ENCODE measurements at places on chromosomes 3 and 15.

GRCh38 chr15:63244399-63244798 is 33.0 kb upstream of the APH1B start:
- DNase-seq, result no peak

DNA sequence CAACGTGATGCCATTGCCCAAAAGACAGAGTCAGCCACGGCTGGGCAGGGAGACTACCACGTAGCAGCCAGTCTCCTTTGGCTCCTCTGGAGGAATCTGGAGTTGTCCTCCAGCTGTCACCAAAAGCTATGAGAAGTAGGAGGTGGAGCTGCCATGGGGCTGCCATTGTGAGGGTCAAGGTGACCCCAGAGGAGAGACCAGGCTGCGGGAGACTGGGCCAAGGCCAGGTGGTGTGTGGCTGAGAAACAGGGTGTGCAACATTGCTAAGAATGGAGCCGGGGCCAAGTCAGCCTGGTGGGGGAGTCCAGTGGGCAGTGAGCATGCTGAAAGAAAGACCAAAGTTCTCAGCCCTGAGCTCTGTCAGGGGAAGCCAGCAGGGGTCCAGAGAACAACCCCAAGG is 29.9 kb upstream of the MRPS22 start:
- no peak for DNase-seq

GRCh38 chr15:100314809-100315400 is 26.9 kb downstream of the ADAMTS17 start:
- DNase-seq, result no peak

GRCh38 chr3:182848906-182849305 is 55.6 kb downstream of the ATP11B start:
- no peak for DNase-seq

- no peak for DNase-seq
These were observed 90.7 kb upstream of the SLC6A6 start for GRCh38 chr3:14311729-14312128.

DNA sequence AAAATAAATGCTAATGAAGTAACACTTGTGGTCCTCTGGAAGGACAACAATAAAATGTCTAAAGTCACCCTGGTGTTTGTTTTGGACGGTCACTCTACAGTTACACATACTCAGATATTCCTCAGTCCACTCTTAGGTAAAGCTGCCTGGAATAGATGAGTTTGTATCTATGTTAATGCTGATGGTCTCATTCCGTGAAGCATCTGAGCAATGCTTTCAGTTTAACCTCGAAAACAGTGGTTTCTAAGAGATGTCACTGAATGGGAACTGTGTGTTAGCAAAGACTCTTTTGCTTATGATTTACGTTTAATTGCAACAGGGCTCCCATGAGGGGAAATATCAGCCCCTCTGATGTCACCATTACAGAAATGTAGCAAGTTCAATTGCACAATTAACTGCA is 49.1 kb downstream of the FBN1 start:
- DNase-seq, result no peak

DNA sequence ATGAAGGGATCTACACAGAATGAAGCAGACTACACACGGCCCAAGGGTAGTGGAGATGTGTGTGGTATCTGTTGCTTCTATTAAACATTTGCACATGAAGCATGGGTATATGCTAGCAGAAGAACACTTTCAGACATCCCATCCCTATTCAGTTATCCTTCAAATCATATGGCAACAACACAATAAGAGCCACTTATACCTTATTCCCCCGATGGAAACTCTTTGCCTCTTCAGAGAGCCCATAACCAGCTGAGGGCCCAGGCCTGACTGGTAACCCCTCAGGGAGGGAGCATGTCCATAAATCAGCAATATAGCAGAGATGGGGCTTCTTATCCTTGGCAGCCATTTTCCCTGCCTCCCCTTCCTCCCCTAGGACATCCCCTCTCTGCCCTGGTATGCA is 210.6 kb downstream of the FHIT start:
- DNase-seq, result no peak

DNA sequence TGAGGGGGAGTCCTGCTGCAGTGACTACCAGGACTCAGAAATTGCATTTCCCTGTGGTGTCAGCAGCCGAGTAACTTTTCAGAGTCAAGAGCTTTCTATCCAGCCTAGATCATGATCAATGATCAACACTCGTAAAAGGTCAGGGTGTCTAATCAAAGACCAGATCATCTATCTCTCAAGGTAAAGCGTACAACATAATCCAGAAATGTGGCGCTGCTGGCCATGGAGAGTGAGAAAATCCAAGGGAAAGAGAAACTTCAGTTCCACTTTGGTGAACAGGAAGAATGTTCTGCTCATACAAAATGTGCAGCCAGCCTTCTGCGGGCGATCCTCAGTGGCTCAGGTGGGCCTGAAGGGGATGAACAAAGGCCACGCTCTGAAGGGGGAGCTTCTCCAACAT is 1005.8 kb upstream of the NR2F2 start:
- DNase-seq, result no peak

DNA sequence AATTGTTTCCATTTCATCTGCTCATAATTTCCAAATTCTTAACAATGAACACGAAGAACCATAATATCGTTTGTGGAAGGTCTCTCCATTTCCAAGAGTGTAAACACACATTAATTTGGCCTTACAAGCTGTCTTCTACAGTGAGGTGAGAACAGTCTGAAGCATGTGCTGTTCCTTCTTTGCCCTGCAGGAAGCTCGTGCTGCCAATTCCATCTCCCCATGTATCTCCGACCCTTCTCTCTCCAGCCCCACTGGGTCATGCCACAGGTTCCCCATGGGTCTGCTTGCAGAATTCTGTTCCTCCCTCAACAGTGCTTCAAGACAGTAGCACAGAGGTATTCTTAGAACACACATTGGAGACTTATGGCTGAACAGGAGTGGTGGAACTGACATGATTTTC is 70.5 kb downstream of the CHSY1 start:
- no peak for DNase-seq

GRCh38 chr3:184126006-184126405 is 9.2 kb upstream of the EIF2B5 start:
- no peak for DNase-seq

DNA sequence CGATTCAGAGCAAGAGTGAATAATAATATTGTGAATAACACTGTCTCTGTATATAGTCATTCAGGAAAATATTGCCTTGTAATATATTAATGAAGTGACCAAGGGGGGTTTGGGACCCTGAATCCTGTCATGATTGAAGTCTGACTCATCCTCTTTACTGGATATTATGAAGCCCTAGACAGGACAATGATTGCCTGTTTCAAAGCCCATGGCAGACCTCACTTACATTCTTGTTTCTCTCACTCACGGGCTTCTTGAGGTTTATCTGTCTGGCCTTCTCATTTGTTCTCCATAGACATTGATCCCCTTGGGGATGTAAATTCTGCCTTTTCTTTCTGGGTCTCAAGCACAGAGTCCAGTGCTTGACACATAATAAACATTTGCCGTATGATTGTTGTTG is 449.3 kb upstream of the THRB start:
- no peak for DNase-seq

DNA sequence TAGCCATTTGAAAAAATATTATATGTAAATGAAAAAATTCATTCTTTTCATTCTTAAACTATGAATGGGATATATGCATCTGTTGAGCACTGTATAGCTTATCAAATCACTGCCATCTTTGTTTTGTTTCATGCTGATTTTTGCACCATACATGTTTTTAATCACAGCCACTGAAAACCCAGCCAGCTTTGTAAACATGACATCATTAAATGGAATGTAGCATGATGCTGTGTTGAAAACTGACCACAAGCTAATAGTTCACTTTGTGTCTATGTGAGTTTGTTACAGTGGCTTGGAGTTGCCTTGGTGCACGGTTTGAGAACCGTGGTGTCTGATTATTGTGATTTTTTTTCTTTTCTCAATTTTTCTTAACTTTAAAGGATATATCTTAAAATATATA is 75.7 kb downstream of the GMPS start:
- DNase-seq, result no peak

GRCh38 chr3:34183611-34184340 is 385.3 kb downstream of the PDCD6IP start:
- DNase-seq, result no peak

- peak; percentile 67 for DNase-seq
These were observed 13.3 kb upstream of the CD47 start for GRCh38 chr3:108103886-108104797.

GRCh38 chr3:160296591-160296990 is 71.4 kb downstream of the C3orf80 start:
- no peak for DNase-seq

- DNase-seq, result no peak
These were observed 255.8 kb downstream of the EPHA3 start for GRCh38 chr3:89363171-89363570.

DNA sequence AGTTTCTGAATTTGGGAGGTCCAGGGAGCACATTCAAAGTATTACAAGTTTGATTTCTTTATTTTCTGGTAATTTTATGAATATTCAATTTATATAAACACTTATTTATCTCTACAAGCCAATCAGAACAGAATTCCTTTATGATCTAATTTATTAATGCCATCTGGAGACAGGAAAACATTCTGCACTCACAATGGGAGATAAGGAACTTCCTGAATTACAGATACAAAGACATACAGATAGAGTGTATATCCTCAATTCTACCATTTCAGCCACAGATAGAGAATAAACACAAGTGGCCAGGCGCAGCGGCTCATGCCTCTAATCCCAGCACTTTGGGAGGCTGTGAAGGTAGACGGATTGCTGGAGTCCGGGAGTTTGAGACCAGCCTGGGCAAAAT is 86.0 kb downstream of the IQCH start:
- DNase-seq, result no peak

GRCh38 chr15:55118344-55118870 is 78.3 kb downstream of the RSL24D1 start:
- DNase-seq, result no peak

- DNase-seq, result no peak
These were observed 7.8 kb upstream of the CPA3 start for GRCh38 chr3:148857316-148857715.

- DNase-seq, result no peak
These were observed 100.7 kb downstream of the LRTM1 start for GRCh38 chr3:54827056-54827687.

GRCh38 chr3:16392717-16393116 is 120.8 kb downstream of the RFTN1 start:
- DNase-seq, result no peak

- no peak for DNase-seq
These were observed 6.3 kb upstream of the RTP4 start for GRCh38 chr3:187361835-187362234.

DNA sequence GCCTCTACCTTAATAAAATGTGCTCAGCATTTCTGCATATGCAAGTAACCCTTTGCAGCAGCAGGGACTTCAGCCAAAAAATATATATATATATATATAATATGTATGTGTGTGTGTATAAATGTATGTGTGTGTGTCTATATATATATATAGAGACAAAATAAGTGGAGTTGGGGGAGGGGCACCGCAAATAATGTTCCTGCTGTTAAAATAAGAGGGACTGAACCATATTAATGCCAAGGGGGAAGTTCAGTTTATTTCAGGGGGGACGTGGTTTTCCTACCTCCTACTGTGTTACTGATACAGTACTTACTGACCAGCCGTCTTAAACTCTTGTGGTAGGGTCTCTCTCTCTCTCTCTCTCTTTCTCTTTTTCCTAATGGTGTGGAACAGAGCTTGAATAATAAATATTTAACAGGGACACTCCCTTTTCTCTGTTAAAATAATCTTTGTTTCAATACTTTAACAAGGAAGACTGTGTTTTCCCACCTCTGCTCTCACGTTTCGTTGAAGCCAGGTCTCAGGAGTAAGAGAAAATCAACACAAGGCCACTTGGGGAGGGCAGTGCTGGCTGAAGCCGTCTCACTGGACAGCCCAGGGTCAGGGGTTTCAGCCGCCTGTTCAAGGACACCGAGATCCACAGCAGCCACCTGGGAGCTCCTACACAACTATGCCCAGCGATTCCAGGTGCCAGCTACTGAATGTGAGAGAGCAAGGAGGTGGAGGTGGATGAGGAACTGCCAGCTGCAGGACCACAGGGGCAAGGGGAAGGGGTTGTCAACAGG is 42.8 kb upstream of the ADAMTSL3 start:
- no peak for DNase-seq

- no peak for DNase-seq
These were observed 83.6 kb downstream of the HMG20A start for GRCh38 chr15:77504306-77504705.

- DNase-seq, result no peak
These were observed 53.8 kb downstream of the CMTM8 start for GRCh38 chr3:32292085-32292796.

DNA sequence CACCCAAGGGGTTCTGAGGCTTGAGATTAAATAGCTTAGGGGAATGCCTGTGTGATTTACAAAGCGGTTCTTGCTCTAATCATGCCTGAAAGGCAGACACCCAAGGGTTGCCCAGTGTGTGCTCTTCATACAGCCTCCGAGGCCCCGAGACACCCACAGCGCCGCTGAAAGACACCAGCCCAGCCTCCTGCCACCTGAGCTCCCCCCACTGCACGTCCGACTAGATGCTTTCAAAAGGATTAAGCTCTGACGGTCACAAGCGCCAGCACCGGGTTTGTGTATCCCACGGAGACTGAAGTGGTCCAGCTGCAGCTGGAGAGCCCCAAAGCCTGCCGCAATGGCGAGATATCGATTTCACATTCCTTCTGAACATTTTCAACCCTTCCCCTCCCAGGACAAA is 50.3 kb downstream of the SPATA12 start:
- DNase-seq, result no peak

DNA sequence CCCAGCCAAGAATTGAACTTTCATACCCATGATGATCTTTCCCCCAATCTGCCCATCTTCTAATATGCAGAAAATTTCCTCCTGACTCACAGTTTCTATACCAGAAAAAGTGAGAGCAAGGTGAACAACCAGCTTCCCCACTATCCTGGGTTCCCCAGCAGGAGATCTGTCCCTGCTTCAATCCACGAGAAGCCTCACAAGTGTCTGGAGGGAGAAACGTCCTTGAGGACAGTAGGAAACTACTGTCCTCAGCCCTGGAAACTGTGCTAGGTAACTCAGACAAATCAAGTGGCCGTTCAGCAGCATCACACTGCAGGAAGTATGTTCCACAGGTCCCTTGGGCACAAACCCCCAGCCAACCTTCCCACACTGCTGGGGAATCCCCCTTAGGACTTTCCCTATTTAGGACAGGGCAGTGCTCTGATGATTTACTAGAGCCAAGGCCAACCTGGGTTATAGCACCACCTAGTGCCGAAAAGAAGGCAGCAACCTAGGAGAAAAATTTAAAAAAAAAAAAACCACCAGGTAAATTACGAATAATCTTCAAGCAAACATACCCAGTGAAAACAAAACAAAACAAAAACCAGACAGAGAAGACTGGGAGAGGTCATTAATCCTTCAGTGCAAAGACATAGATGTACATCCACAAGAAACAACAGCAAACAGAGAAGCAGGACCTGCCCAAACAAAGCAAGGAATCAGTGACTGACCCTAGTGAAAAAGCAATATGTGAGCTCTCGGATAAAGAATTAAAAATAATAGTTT is 36.0 kb downstream of the MORC1 start:
- no peak for DNase-seq

GRCh38 chr15:88897456-88898194 is 2.3 kb upstream of the HAPLN3 start:
- DNase-seq, result peak; percentile 90

GRCh38 chr3:64551697-64552096 is 136.1 kb downstream of the ADAMTS9 start:
- DNase-seq, result no peak

GRCh38 chr3:56870436-56870835 is 68.7 kb upstream of the ARHGEF3 start:
- DNase-seq, result no peak

- peak; percentile 73 for DNase-seq
These were observed at the start of gene OCA2 for GRCh38 chr15:28098766-28099554. OCA2 (minus strand) TSS chr15:28099315; CDS start chr15:28081874, 17,441 bp downstream.

GRCh38 chr3:139357899-139358298 is 14.1 kb downstream of the MRPS22 start:
- no peak for DNase-seq

- no peak for DNase-seq
These were observed 27.2 kb downstream of the AKAP13 start for GRCh38 chr15:85407421-85408269.

Measured in sciatic nerve (tissue), 2 donors.